ENCODE measurements at places on chromosomes 16 and 17.

GRCh38 chr16:69143116-69143515, 10.7 kb downstream of the UTP4 start:
- DNase-seq, result no peak

DNA sequence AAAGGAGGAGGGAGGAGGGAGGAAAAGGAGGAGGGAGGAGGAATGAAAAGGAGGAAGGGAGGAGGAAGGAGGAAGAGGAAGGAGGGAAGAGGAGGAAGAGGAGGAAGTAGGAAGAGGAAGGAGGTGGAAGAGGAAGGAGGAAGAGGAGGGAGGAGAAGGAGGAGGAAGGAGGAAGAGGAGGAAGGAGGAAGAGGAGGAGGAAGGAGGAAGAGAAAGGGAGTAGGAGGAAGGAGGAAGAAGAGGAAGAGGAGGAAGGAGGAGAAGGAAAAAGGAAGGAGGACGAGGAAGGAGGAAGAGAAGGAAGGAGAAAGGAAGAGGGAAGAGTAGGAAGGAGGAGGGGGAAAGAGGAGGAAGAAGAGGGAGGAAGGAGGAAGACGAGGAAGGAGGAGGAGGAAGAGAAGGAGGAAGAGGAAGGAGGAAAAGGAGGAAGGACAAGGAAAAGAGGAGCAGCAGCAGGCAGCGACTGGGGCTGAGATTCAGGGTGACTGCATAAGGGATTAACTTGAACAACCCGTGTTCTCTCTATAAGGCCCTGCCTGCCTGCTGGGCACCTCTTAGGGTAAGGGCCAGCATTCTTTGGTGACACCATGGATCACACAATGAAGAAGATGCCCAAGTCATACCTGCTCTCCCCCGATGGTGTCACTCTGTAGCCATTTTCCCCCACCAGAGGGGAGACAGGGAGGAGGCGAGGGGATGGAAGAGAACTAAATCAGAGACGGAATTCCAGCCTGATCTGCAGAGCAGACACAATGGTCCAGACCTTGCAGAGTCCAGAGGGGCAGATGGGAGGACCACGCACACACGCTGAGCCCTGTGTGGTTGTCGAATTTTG, 1.4 kb upstream of the IL34 start:
- no peak for DNase-seq

DNA sequence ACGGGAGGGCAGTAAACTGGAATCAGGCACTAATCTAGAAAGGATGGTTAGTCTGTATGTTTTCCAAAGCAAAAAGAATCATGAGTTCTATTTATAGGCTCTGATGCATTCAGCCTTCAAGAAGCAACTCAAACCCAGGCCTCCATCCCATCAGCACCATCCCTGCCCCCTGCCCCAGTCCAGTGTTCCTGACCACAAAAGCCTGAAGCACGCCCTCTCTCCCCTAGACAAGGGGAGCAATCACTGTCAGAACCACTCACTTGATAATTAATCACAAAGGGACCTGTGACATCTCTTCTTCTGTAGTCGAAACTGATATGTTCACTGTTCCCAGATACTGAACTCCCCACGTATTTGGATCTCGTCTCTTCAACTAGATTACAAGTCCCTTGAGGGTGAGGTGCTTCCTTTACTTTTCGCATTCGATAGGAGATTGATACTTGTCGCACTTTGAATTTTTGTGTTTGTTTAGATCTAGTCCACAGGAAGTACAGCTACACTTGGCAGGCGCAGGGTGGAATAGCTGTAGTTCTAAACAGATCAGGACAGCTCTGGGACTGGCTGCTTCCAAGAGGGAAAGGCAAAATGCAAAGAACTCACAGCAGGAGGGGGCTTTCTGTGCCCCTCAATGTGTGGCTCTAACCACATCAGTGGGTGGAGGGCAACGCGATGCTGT, 36.4 kb upstream of the CCDC182 start:
- no peak for DNase-seq

DNA sequence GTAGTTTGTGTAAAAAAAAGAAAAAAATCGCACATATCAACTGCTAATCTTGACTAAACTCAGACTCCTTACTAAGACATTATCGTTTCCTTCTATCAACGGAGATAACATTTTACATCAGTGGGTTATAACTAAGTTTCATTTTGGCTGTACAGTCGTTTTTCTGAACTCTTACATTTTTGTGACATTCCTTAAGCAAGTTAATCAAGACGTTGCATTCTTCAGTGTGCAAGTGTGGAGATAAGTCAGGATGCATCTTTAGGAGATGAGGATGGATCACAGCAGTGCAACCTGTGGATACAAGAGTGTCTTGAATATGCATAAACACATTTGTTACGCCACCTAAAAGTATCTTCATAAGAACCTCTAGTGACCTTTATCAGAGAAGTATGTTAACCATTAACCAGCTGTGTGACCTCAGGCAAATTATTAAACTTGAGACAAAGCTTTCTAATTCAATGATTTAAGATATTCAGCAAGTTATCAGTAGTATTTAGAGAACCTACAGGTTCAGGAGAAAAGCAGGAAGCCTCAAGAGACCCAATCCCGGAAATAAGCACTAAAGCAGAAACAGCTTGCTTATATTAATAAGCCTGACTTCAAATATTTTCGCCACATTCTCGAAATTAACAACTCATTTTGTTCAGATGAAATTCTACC, 9.4 kb downstream of the CMC2 start:
- no peak for DNase-seq

GRCh38 chr17:7977039-7977438, 25.4 kb upstream of the GUCY2D start:
- no peak for DNase-seq

GRCh38 chr16:4544473-4544872, 5.9 kb upstream of the CDIP1 start:
- DNase-seq, result no peak

DNA sequence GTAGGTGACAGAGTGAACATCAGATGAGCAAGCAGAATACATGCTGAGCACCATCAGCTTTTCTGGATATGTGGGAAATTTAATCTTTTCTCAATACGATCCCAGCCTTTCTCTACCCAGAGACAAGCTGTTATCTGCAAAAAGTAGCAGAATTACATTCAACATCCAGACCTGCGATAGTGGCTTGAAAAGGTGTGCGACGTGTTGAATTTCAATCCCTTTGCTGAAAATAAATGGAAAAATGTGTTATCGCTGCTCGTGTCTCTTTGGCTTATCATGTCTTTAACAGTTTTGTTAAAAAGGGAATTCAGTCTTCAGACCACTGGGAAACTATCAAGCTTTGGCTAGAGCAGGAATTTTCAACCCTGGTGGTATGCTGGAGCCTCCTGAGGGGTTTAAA, 98.8 kb upstream of the FAM20A start:
- no peak for DNase-seq

- no peak for DNase-seq
These were observed 495.6 kb upstream of the HSBP1 start for GRCh38 chr16:83312015-83312717.

DNA sequence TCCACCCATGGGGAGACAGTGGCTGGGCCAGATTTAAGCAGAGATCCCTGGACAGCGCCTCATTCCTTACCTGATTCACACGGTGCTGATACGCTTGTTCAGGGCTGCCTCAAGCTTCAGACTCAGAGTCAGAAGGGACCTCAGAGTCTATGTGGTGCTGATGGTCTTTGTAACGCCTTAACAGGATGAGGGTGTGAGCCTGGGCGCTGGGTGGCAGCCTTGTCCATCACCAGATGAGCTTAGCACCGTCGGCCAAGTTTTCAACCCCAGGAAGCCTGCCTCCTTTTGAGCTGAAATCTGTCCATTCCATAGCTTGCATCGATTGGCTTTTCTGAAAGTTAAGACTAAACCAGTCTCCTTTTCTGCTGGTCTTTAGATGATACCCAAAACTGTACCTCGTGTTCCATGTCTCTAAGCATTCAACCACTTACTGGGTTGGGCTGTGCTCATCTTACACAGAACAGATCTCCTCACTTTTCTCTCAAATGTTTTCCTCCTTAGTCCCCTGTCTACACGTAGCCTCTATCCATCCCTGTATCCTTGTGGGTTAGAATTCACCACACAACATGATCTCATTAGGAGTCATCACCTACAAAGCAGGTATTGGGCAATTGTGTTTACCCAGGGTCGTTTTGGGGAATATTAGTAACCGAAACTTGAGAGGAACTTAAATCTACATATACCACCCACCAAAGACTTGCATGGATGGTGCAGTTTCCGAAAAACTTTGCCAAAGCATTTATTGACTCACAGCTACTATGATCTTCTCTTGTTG, 573.4 kb downstream of the CDH13 start:
- no peak for DNase-seq

GRCh38 chr16:14150796-14151195, 79.7 kb downstream of the MRTFB start:
- DNase-seq, result no peak
